CD4-positive, alpha-beta T cell treated with Interleukin-4 for 1 hour (primary cell): ENCODE measurements at places on chromosomes 3 and 15.

- no peak for DNase-seq
These were observed 287.1 kb upstream of the SUCLG2 start for GRCh38 chr3:67941433-67942030.

GRCh38 chr15:38085114-38085513 lies 150.7 kb downstream of the TMCO5A start:
- peak; percentile 50 for DNase-seq

GRCh38 chr3:189961522-189962161 lies 159.1 kb downstream of the P3H2 start:
- DNase-seq = peak; percentile 59

- no peak for DNase-seq
These were observed 152.2 kb downstream of the NTRK3 start for GRCh38 chr15:88104357-88104756.

DNA sequence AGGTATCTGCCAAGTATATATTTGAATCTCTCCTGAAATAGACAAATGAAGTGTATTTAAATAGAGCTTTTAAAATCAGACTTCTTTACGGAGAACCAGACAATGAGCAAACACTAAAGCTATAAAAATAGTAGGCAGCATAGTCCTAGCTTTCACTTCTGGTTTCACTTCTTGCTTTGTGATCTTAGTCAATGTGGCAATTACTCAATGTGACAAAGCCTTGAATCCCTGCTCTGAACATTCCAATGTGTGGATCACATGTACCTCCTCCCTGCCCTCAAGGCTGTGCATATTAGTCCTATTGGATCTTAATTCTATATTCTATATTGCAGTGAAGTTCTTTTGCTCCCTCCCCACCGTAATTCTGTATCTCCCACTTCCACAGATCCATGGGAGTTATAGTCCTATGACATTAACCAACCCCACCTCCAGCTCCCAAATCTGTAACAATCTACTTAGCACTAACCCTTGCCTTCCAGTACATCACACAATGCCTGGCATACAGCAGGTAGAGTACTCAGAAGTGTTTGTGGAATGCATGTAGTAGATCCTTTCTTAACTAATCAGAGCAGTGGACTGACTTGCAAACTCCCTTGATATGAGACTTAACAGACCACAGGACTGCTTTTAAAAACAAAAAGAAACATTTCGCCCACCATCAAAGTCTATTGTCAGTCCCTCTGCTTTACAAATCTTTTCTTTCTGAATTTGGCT lies 24.3 kb upstream of the CP start:
- peak; percentile 6 for DNase-seq

DNA sequence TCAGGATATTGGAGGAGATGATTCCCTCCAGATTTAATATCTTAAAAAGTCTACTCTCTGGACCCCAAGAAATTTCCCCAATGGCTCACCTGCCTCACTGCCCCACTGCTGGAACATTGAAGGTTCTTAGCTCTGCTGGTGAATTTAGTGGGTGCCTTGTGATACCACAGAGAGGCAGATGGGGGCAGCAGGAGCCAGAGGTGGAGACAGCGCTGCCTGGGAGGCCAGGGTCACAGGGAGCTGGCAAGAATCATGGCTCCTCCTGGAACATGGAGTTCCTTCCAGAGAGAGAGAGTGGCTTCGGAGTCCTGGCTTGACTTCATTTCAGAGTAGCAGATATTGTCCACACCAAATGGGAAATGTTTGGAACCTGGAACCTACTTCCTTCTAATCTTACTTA lies 263.5 kb upstream of the CFAP20DC start:
- peak; percentile 27 for DNase-seq

- DNase-seq = no peak
These were observed 162.2 kb downstream of the LPP start for GRCh38 chr3:188316021-188316722.

DNA sequence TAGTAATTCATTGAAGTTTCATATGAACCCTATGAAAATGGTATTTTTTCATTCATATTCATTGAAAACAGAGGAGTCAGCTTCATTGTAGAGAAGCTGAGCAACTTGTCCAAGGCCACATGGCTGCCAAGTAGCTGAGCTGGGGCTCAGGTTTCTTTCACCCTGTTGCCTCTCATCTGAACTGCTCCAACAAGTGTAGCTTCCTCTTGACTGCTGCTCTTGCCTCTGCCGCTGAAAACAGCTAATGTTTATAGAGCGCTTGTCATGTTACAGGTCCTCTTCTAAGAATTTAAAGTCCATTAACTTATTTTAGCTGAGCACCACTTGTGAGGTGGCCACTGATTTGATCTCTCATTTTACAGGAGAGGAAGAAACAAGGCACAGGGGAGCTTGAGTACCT lies 81.1 kb downstream of the PDCD6IP start:
- DNase-seq = no peak

- DNase-seq = no peak
These were observed 7.4 kb upstream of the TGM5 start for GRCh38 chr15:43274136-43274535.

DNA sequence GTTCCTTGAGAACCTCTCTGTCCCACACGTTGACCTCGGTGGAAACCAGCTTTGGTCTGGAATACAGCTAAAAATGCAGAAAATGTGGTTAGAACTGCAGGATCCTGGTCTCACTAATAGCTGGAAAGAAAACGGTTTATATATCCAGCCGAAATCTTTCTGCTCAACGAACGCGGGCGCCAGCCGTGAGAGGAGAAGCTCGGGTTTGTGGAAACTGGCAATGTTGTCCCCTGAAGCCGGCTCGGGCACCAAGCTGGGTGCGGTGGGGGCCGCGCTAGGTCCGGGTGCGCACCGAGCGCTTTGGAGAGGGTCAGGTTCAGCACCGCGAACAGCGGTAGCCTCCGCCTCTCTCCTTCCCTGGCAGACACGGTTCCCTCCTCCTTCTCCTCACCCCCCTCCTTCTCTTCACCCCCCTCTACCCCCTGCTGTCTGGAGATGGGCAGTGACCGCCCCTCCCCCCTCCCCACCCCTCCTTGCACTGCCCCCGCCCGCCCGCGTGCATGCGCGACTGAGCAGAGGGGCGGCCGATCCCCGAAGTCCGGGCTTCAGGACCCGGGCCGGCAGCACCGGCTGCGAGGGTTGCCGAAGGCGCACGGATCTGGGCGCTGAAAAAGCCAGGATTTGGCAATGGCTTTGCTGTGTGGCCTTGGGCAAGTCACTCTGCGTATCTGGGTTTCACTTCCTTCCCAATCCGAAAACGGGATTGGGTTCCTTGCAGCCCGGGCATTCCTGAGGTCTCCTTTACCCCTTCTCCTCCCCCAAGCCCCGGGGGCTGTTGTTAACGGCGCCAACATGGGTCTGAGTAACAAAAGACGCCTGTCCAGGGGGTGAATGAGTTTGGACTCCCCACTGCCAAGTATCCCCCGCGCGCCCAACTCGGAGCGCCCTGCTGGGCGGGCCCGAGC lies at the start of gene SKOR1:
Gene SKOR1, plus strand, starts transcription at position 534 of the 905 bp plus-strand sequence. Its CDS starts 94 bp downstream, at position 628.
- no peak for DNase-seq

DNA sequence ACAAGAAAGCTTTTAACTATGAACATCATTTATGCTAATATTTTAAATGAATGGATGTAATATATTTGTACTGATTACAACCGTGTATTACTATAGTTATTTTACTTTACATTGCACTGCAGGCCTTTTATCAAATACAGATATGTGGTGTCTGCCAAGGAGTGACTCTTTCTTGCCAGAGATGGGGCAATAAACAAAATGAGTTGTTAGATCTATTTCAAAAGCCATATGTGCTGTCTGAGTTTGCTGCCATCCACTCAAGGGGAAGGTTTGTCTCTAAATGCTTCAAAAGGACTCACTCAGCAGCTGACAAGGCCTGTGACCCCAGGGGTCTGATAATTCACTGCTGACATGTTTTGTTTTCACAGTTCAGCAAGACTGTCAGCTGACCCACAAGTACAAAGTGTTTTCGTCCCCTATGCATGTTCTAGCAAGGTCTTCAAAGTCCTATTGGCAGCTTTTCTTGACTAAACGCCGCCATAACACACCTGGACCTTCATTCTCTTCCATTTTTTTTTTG lies 41.3 kb upstream of the ZBED2 start:
- no peak for DNase-seq

- DNase-seq = no peak
These were observed 528 bp downstream of the LPCAT4 start for GRCh38 chr15:34366271-34367065.

DNA sequence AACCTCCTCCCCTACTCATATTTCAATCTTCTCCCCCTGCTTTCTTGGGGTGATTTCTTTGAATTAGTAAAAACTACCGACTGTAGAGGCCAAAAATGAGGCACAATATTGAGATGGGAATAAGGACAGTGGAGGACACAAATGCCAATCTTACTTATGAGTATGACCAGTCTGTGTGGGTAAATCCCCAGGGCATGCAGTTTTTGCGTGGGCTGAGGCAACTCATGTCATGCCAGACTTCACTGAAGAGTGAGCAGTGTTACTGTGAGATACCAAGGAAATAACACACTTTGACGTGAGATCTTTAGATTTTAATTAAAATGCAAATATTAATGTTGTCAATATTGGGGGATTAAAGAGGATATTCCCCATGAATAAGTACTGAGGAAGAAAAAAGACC lies 254.3 kb upstream of the ICE2 start:
- no peak for DNase-seq

GRCh38 chr15:67573194-67573593 lies 30.7 kb downstream of the MAP2K5 start:
- no peak for DNase-seq

- DNase-seq = no peak
These were observed 17.9 kb upstream of the TM4SF1 start for GRCh38 chr3:149395107-149396089.

GRCh38 chr3:180694321-180694720 lies 15.0 kb upstream of the CCDC39 start:
- no peak for DNase-seq

DNA sequence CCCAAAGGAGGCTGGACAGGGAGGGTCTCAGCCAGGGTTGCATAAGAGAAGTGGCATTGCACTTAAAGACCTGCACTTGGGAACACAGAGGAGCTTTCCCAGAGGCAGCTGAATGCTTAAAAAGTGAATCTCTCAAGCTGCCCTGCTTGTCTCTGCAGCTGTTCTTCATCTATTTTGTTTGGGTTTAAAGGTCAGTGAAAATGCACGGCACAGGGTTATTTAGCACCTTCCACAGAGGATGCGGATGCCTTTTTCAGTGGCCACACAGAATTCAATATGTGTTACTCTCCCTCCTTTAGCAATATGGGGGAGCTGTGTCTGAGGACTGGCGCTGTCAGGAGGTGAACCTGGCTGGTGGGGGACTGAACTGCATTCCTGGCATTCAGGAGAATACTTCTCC lies 22.7 kb upstream of the CTNNB1 start:
- DNase-seq = no peak

- no peak for DNase-seq
These were observed 14.0 kb downstream of the CAPN3 start for GRCh38 chr15:42373274-42373673.

GRCh38 chr3:146544929-146545528 lies 622 bp upstream of the PLSCR1 start:
- DNase-seq = no peak

DNA sequence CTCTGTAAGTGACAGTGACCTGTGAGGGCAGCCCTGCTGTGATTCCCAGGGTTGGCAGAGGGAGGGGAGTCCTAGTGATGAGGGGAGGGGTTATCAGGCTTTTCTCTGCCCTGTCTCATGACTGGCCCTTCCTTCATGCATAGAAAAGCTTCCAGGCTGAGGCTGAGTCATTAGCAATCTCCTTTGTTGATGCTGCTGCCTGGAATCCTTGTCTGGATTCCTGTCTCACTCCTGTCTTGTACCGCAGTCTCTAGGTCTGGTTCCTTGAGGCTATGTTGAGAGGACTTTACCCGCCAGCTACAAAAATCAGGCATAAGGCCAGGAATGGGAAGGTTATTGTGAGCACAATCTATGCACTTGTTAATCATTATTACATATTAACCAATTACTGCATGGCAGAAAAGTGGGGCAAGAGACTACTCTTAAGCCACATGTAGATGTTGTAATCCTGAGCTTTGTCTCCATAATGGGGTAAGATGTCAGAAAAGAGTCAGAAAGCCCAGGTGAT lies 7.2 kb downstream of the KLHL6 start:
- no peak for DNase-seq

- DNase-seq = no peak
These were observed 211.4 kb downstream of the NR1D2 start for GRCh38 chr3:24156466-24156865.

GRCh38 chr3:160885791-160886286 lies 129.8 kb downstream of the PPM1L start:
- peak; percentile 11 for DNase-seq

DNA sequence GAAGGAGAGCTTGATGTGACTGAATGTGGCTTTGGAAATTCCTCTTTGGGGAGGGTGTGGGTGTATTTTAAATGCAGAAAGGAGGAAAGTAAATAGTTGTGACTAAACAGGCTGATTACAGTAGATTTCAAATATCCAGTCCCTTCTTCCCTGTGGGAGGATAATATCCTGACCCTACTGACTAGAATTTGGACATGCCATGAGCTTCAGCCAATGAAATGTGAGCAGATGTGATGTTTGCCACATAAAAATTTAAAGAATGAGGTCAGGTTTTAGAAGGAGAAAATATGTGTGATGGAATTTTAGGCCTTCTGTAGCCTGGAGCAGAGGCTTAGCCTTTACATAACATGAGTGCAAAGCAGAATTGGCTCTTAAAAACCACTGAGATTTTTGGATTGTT lies 1218.9 kb downstream of the ROBO2 start:
- no peak for DNase-seq

DNA sequence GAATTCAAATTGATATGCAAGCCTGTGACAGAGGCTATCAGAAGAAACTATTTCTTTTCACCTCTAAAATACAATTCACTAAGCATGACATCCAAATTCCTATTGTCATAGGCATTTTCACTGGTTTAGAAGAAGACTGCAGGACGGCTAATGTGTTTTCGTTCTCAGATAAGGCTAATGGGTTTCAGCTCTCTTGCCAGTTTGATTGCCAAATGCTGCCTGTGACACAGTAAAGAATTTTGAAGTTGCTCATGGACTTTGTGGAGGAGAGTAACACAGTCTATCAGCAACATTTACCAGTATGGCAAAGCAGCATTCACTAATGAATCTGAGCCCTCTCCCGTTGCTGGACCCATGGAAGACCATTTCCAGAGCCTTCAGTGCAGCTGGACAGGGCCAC lies 948.1 kb downstream of the FHIT start:
- no peak for DNase-seq

GRCh38 chr3:13053420-13053819 lies 19.8 kb downstream of the IQSEC1 start:
- no peak for DNase-seq

DNA sequence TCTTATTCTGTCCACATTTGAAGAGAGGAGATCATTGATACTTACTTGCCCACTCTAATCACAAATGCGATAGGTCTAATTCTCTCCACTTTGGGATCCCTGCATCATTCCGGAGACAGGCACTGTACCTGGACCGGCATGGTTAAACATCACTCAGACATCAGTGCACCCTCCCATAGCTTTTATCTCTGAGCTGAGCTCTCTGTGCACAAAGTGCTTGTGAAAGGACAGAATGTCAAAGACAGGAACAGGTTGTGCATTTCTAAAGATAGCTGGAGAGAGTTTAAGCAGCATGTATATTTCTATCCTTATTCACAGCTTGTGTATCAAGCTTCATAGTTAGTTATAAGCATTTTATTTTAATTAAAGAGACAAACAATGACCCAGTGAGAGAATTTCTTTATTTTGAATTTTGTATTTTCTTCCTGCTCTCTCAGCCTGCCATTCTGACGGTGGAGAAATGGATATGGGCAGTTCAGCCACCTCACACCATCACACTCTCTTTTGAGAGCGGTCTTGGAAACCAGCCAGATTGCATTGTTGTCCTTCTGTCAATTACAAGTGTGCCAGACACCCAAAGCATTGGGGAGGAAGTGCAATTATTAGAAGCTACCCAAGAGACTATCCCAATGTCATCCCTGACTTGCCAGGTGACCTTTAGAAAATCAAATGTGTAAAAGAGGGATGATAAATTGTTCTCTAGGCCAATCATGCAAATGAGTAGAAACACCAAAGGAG lies 65.2 kb upstream of the CHL1 start:
- no peak for DNase-seq
